ENCODE measurements at places on chromosomes 5 and 9.

DNA sequence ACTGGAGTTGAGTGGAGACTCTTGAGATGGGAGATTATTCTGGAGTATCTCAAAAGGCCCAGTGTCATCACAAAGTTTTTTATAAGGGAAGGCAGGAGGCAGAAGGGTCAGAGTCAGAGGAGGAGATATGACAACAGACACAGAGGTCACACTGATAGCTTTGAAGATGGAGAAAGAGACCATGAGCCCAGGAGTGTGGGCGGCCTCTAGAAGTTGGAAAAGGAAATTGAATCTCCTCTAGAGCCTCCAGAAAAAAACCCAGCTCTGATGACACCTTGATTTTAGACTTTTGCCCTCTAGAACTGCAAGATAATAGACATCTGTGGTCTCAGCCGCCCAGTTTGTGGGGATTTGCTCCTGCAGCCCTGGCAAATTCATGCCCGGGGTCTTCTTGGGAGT, 64.8 kb upstream of the SPTLC1 start:
- no peak for DNase-seq

- DNase-seq = no peak
These were observed 423 bp downstream of the IPPK start for GRCh38 chr9:92669527-92669889.

DNA sequence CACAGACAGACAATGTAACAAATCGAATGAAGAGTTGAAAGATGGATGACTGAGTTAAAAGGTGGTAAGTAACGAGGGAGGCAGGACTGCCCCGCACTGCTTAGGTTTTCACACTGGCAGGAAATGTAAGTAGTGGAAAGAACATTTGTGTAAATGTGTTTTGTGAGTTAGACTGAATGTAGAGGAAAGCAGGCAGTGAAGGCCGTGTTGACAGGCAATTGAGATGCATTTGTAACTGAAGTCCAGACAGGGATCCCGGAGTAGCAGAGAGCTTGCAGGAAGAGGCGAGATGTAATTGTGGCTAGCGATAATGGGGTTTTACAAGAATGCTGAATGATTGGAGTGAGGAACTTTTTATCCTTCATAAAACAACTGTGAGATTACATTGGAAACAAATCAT, 20.0 kb upstream of the SH3PXD2B start:
- DNase-seq = no peak

DNA sequence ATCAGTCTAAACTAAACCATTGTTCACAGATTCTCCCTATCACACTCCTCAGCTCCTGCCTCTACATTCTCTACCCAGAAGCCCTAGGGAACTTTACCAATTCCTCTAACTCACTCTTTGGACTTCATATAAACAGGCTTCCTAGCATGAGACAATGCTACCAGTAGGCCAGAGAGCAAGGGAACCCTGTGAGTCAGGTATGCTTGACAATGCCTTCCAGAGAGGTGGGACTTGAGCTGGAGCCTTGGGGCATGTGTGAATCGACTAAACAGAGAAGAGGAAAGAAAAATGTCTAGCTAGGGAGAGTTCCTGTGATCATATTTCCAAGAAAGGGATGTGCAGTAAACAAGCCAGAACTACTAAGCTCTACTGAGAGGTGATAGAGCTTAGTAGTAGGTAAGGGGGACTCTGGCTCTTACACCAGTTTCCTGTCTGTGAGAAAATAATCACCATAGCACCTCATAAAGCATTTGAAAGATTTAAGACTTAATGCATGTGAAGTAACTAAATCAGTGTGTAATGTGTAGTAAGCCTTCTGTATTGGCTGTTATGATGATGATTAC, 6.4 kb upstream of the RFK start:
- no peak for DNase-seq

- DNase-seq = no peak
These were observed 1124.6 kb upstream of the ACO1 start for GRCh38 chr9:31259824-31260223.

DNA sequence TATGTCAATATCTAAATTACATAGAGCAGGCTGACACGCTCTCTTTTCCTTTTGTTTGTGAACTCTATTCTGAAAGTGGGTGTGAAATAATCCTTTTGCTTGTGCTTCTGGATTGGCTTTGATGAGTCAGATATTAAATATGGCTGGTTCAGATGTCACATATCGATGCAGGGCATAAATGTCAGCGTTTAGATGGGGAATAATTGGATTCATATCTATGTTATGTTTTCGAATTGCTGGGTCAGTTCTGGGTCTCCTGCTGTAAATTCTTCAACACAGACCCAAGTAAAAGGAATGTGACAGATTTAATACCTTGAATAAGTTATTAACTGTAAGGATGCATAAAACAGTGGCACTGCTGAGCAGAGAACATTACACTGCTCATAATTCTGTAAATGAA, 118.7 kb upstream of the SNX2 start:
- no peak for DNase-seq

GRCh38 chr9:107847978-107848964, 358.7 kb upstream of the KLF4 start:
- DNase-seq = no peak

- no peak for DNase-seq
These were observed 8.3 kb upstream of the ZBTB34 start for GRCh38 chr9:126852086-126852688.

DNA sequence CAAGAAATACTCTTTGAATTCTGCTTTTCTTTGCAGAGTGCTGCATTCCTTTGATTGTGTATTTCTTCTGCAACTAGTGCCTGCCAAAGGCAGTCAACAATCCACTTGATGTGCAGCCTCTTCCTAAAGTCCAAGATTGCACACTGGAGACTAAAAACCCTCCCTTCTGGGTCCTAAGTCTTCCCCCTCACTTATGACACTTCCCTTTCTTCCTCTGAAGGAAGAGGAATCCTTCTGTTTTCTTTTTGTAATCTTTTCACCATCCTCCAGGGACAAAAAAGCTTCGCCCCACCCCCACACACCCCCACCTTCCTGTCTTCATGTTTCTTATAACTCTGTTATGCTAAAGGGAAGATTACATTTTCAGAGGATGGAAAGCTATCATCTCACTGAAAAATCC, 39.9 kb downstream of the WDR36 start:
- no peak for DNase-seq

GRCh38 chr5:55324815-55325418, 17.1 kb downstream of the MTREX start:
- DNase-seq = no peak

DNA sequence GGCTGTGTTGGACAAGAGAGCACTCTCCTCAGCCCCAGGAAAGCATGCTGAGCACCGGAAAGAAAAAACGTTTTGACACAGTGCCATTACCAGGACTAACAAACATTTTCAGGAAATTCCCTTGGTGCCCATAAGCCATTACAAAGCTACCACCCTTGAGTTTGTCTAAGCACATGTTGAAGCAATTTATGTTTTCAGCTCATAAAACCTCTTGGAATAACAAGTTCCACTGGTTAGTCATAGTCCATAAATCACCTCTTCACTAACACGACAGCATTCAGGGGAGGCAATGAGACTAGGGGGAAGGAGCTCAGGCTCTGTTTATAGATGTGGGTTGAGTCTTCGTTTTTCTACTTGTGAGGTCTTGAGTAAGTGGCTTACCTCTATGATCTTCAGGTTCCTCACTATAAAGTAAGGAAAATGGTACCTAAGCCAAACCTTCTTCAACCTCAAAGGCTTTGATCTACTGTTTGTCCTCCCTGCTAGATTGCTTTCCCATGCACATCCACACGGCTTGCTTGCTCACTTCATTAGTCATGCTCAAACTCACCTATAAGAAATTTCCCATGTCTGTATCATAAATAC, 65.4 kb downstream of the DRD1 start:
- no peak for DNase-seq

DNA sequence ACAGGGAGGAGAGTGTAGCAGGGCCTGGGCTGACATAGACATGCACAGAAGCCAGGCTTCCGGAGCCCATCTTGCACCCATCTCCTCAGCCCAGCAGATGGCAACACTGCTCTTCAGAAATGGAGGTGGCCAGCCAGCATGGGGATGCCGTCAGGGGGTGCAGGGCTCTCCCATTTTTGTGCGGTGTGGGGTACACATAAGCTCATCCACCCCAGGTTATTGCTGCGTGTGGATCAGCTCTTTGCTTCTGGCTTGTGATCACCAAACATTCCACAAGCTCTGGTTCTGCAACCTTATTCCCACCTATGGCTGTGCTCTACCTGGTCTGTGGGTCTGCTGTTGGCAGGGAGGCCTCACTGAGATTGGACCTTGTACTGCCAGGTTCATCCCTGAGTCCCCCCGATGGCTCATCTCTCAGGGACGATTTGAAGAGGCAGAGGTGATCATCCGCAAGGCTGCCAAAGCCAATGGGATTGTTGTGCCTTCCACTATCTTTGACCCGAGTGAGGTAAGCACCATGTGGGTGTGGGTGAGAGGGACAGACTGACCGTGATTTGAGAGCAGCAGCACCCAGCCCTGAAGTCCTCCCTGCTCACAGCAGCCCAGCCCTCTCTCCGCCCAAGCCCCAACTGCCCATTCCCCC, 17.3 kb downstream of the SLC22A5 start:
- DNase-seq = peak; percentile 77

DNA sequence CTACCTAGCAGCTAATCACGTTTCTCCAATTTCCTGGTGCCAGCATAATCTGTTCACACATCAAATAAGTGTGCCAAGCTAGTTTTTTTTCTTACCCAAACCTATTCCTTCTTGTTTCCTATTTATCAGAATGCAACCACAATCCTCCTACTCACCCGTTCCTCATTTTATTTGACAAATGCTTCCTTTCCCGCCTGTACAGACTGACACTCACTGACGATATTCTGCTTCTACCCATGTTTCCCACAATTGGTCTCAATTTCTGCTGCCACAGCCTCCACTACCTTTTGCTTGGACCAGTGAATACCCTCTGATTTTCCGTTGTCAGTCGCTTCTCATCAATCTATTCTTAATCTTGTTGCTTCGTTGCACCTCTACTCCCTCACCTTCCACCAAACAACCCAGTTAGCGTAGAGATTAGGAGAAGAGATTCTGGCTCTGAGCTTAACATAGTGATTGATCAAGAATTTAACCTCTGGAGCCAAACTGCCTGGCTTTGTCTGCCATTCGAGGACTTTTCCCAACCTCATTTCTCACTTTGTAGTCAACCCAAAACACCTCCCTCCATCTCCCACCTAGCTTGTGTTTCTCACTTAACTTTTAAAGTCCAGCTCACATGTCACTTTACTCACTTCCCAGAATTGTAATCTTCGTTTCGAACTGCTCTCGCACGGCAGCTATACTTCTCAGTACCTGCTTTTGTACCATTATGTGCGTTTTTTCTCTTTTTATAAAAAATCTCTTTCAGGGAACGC, 729 bp upstream of the TMEM38B start:
- DNase-seq = peak; percentile 10

Measured in hepatic stellate cell (primary cell).